KG1 (cell line): ENCODE measurements at places on chromosomes 13 and 19.

- peak; percentile 60 for DNase-seq
Observed at GRCh38 chr13:48976576-48977285, 1.0 kb downstream of the FNDC3A start.

GRCh38 chr13:92825938-92826596, 400.5 kb upstream of the GPC6 start:
- DNase-seq, result no peak

DNA sequence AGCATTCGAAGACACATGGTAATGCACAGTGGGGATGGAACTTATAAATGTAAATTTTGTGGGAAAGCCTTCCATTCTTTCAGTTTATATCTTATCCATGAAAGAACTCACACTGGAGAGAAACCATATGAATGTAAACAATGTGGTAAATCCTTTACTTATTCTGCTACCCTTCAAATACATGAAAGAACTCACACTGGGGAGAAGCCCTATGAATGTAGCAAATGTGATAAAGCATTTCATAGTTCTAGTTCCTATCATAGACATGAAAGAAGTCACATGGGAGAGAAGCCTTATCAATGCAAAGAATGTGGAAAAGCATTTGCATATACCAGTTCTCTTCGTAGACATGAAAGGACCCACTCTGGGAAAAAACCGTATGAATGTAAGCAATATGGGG, 16.2 kb upstream of the ZNF763 start:
- DNase-seq, result no peak

GRCh38 chr19:53357821-53358581, 7.5 kb upstream of the ZNF525 start:
- DNase-seq, result no peak

- no peak for DNase-seq
Observed at GRCh38 chr13:109131698-109132257, 502.4 kb downstream of the MYO16 start.

DNA sequence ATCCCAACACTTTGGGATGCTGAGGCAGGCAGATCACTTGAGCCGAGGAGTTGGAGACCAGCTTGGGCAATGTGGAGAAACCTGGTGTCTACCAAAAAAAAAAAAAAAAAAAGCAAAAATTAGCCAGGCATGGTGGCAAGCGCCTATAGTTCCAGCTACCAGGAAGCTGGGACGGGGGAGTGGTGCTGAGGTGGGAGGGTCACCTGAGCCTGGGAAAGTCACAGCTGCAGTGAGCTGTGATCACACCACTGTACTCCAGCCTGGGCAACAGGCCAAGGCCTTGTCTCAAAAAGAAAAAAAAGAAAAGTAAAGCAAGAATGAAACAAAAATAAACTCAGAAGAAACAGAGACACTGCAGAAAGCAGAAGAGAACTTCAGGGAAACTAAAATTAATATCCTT, 31.6 kb downstream of the MTRF1 start:
- no peak for DNase-seq

DNA sequence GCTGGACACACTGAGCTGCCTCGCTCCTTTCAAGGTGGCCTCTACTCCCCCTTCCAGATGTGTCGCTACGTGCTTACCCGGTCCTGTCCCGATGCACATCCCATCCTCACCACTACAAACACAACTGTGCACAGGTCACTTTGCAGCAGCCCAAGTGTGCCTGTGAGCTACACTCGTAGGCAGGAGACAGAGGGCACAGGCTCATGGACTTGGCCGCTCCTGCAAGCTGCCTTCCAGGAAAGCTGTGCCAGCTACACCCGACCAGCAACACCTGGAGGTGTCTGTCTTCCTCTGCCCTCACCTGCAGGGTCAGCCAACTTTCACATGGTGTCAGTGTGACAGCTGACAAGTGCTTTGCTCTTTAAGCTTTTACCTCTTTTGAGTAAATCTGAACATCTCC, 15.4 kb downstream of the CARS2 start:
- no peak for DNase-seq

DNA sequence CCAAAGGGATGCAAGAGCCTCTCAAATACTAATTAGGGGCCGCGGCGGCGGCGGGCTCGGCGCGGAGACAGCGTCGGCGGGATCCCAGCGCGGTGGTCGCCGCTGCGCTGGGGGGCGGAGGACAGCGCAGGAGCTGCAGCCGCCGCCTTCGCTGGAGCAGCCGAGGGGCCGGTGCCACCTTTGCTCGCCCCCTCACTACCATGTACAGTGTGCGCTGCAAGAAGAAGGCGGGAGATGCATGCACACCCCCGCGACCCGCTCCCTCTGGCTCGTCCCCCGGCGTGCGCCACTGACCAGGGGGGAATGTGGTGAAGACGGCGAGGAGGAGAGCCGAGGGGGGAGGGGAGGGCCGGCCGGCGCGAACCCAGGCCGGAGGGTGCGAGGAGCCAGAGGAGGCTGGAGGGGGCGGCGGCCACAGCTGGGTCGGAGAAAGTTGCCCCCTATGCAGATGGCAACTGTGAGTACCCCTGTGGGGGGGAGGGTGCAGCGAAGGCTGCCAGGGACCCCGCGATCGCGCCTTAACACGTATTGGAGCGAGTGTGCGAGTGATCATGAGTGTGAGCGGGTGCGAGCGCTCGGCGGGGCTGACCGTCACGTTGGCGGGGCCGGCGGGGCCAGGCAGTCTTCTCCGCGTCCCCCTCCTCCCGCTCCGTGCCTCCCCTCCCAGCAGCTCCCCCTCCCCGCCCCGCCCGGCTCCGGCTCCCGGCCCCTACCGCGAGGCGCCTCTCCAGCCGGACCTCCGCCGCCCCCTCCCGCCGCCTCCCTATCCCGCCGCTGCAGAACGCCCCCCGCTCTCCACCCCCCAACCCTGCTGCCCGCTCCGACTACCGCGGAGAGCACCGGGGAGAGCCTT, 808 bp downstream of the SLITRK5 start:
- DNase-seq, result no peak

- no peak for DNase-seq
Observed at GRCh38 chr13:20487927-20488326, 37.7 kb downstream of the CRYL1 start.

GRCh38 chr13:90120026-90120425, 1227.5 kb upstream of the MIR17HG start:
- no peak for DNase-seq

GRCh38 chr13:24625331-24625731, 54.9 kb upstream of the ATP12A start:
- DNase-seq, result no peak

GRCh38 chr19:17323964-17324332, 10.7 kb downstream of the ANO8 start:
- DNase-seq, result no peak

DNA sequence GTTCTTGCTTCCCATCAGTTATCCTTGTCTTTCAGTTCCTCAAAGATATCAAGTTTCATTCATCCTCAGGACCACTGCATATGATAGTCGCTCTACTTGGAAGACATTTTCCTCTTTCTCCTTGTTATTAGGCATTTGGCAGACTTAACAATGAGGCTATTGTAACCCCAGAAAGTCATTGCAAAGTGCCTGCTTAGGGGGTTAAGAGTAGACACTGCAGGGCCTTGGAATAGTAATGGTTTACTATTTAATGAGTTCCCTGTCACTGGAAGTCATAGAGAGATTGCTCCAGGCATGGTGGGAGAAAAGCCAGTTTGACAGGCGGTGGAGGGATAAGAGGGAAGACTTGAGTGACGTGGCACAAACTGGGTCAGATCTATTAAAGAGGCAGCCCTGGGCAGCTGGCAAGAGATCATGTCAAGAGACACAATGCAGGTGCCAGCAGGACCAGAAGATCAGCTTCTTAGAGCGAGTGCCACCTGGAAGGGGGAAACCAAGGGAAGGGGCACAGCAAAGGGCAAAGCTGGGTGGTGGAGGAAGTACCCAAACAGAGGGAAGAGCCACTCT, 16.8 kb upstream of the CPB2 start:
- no peak for DNase-seq
